Naive thymus-derived CD8-positive, alpha-beta T cell (primary cell): ENCODE measurements at places on chromosomes 12 and 14.

- DNase-seq: no peak
Observed at GRCh38 chr12:49051373-49051764, 9.2 kb downstream of the KMT2D start.

- no peak for DNase-seq
Observed at GRCh38 chr12:94174576-94174975, 26.2 kb downstream of the PLXNC1 start.

DNA sequence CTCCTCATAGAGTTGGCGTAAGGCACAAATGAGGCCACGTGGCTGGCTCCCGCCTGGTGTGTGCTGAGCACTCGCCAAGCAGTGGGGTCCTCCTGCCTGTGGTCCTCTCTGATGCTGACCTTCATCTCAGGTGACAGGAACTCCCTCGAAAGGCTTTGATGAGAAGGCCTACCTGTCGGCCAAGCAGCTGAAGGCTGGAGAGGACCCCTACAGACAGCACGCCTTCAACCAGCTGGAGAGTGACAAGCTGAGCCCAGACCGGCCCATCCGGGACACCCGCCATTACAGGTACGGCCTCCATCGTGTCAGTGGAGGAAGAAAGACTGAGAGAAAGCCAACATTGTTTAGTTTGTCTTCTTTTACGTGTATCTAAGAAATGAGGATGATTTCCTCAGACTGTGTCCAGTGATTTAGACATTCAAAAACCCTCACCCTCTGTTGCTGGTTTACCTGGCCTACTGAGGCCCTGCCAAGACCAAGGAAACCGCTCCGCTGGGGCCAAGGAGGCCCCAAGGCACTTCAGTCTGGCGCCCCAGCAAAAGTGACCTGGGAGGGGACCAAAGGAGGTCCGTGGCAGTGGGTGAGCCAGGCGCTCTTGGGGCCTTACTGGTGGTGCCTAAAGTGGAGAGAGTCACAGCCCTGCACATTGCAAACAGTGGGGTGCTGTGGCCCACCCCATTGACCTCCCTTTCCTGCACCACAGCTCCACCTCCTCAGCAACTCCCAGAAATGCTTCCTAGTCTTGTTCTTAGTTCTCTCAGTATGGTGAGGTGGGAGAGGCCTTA is 60.8 kb downstream of the GALNT16 start:
- no peak for DNase-seq

DNA sequence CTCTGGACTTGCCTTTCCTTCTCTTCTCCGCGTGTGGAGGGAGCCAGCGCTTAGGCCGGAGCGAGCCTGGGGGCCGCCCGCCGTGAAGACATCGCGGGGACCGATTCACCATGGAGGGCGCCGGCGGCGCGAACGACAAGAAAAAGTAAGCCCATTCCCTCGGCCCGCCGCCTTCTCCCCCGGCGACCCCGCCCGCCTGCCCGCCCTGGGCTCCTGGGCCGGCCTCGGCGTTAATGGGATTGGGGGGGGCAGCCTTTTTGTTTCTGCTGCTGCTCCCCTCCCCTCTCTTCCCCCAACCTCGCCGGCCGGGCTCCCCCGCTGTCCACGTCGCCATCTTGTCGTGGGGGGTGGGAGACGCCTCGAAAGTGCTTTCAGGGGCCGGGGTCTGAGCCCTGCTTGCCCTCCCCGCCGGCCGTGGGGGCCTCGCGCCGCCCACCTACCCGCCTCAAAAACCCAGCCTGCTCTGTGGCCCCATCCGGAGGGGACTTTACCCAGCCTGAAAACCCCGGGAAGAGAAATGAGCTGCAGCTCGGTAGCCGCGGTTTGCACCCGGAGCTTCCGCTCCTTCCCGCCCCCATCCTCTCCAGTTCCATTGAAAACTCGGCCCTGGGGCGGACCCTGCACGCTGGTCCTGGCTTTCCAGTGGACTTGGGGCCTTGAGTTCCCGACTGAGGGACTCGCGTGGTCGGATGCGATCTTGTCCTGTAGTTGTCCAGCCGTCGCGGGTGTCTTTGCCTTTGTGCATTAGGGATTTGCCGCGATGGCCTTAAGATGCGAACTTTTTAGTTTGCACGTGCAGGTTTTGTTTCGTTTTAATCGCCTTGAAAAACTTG is 598 bp downstream of the HIF1A start:
- peak; percentile 12 for DNase-seq

GRCh38 chr14:106372870-106373652 is 846.7 kb downstream of the TMEM121 start:
- peak; percentile 70 for DNase-seq

GRCh38 chr12:18703321-18703720 is 34.5 kb downstream of the PLCZ1 start:
- no peak for DNase-seq

DNA sequence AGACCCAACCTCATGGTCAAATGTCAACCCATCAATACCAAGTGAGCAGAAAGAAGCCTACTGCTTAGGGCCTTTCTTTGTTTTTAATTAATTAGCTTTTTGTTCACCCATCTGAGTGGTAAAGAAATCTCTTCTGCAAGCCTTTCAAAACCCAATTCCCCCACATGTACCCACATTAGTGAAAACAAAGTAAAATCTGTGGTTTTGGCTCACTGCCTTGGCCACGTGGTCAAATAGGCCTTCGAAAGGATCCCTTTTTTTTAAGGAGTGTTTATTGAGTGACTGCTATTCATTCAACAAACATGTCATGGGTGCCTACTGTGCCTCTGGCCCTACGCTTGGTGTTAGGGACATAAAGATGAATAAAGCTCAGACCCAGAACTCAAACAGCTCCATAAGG is 160.1 kb downstream of the NUAK1 start:
- no peak for DNase-seq
